Sciatic nerve (tissue), 2 donors: ENCODE measurements at places on chromosomes 16 and 17. TPM values are rescaled to one million over a fixed set of nuclear protein-coding genes. Genes with fewer than 3 reads are reported as not detected.
A peak's percentile ranks its signal among the peaks of the same experiment; 100 is the strongest.

DNA sequence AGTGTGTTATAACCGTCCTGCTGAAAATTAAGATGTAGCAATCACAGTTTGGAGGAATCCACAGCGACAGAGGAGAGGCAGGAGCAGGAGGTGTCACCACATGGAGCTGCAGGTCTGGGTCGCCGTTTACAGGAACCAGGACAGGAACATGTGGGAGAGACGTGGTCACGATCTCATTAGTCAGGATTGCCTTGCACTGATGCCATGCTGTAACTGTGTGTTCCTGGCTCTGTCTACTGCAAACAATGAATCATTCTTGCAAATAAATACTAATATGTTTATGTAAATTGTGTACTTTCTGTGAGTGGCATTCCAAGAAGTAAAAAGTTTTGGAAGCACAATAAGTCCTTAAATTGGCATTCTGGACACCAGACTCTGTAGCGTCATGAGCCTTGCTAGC lies 271.8 kb downstream of the CPPED1 start:
- DNase-seq = no peak

DNA sequence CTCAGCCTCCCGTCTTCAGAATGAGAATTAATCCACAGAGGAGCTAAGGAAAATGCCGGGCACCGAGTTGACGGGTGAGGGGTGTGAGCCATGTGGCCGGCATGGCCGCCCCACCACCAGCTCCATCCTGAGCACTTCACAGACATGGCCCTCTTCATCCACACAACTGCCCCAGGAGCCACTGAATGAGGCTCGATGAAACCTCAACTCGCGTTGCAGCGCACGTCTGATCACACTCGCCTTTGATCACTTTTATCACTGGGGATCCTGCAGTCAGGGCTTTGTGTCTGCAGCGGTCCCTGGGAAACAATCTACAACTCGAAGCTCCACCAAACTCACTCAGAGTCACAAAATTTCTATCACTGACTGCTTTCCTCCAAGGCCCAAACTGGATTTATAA lies 46.7 kb upstream of the CDR2 start:
- no peak for DNase-seq

TP53TG3F gene
- not detected for total RNA-seq

KRT9 gene
- not detected for total RNA-seq

GRCh38 chr16:57367116-57367752 lies 5.1 kb upstream of the CX3CL1 start:
- DNase-seq = no peak

DNA sequence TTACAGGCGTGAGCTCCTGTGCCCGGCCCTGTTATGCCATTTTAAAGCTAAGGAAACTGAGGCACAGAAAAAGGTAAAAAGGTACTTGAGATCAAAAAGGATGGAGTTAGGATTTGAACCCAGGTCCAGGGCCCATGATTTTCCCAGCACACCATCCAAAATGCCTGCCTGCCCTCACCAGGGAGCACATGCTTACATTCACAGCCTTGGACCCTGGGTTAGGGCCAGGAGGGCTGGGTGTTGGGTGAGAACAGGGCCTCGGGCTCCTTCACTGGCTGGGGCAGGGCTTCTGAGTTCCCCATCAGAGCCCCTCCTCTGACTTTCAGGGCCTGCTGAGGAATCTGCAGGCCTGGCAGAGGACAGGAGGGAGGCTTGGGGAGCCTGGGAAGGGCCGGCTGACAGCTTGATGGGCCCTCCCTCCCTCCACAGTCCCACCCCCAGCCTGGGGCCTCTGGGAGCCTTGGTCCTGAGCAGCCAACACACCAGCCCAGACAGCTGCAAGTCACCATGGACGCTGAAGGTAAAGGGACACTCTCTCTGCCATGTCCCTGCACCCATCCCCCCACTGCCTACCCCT lies at the start of gene QPRT:
TSS of gene QPRT (plus strand) at position 490 of the 577 bp plus-strand sequence. CDS start at position 508, 18 bp downstream.
- no peak for DNase-seq

KIAA0753 gene
- total RNA-seq = 22.5 TPM

GRCh38 chr16:72282362-72282761 lies 110.4 kb upstream of the PMFBP1 start:
- DNase-seq = no peak

GRCh38 chr16:4393240-4393600 lies 21.6 kb downstream of the VASN start:
- DNase-seq = no peak

GRCh38 chr17:163514-164098 lies 17.8 kb downstream of the DOC2B start:
- DNase-seq = no peak

KRT40 gene
- total RNA-seq = not detected

GRCh38 chr17:21200590-21201297 lies 13.2 kb downstream of the TMEM11 start:
- DNase-seq = no peak

DNA sequence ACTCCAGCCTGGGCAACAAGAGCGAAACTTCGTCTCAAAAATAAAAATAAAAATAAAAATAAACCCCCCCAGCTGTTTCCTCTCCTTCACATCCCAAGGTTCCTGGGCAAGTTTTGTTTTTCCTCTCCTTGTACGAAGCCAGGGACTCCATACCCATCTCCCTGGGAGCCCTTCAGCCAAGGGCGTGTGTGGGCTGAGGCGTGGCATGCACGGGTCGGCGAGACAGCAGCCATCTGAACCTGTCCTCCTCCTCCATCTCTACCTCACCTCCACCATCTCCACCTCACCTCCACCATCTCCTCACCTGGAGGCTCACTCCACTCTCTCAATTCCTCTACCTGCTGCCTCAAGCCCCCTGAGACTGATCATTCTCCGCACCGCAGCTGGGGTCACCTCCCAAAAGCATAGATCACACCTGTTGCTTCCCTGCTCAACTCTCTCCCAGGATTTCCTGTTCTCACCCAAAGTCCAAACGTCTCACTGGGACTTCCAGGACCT lies 16.9 kb downstream of the AANAT start:
- DNase-seq = no peak

TADA2A gene
- 52.0 TPM for total RNA-seq

DNA sequence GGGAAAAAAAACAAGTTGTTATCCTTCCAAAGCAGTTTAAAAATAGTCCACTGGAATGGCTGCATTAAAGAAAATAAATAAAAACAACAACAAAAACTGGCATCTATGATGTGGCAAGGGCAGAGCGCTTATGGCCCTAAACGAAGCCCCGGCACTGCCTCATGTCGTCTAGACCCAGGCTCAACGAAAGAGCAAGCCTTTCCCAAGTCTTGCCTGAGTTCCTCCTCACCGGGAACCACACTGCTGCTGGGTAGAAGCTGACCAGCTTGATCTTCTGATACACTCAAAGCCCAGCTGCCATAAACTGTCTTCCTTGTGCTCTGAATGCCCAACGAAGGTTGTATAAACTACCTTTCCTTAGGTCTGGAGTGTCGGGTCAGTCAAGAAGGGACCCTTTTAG lies 37.0 kb downstream of the NDEL1 start:
- no peak for DNase-seq

LRRC75A gene
- total RNA-seq = 7.0 TPM

KIF18B gene
- total RNA-seq = 0.40 TPM

DNA sequence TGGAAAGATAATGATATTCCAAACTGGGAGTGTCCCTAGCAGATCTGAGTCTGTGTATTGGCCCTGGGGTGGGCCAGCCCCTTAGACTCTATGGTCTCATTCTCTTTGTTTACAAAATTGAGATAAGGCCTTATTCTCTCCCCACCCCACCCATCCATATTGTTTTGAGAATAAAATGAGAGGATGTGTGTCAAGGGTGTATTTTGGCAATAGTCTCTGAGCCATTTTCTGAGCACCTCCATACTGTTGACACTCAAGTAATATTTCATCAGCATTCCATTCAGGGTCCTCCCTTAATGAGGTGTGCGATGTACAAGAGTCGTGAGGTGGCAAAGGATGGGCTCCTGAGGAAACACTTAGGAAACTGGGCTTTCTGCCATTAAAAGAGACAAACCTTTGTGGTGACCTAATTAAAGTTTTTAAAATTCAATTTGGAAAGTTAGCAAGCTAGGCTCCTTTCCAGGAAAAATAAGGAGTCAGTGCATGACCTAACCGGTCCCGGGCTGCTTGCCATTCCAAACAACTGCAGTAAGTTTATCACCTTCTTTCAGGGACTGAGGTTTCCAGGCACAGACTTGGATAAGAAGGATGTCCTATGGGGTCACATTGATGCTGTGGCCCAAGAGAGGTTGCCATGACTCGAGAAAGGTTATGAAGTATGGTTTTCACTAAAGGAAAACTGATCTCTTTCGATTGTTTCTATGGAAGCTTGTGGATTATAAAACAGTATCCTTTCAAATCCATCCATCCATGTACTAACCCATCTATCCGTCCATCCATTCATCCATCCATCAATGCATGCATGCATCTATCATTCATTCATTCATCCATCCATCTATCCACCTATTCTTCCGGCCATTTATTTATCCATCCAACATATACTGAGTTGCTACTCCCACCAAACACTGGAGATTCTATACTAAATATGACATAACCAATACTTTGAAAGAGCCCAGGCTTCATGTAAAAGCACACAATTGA lies 443.3 kb downstream of the UTP18 start:
- DNase-seq = peak; percentile 79

AANAT gene
- total RNA-seq = not detected

GRCh38 chr17:81390873-81391255 lies 4.4 kb upstream of the BAHCC1 start:
- no peak for DNase-seq

- no peak for DNase-seq
Observed at GRCh38 chr17:63191610-63192009, 225.6 kb downstream of the TANC2 start.

CPSF4L gene
- total RNA-seq = not detected

DNA sequence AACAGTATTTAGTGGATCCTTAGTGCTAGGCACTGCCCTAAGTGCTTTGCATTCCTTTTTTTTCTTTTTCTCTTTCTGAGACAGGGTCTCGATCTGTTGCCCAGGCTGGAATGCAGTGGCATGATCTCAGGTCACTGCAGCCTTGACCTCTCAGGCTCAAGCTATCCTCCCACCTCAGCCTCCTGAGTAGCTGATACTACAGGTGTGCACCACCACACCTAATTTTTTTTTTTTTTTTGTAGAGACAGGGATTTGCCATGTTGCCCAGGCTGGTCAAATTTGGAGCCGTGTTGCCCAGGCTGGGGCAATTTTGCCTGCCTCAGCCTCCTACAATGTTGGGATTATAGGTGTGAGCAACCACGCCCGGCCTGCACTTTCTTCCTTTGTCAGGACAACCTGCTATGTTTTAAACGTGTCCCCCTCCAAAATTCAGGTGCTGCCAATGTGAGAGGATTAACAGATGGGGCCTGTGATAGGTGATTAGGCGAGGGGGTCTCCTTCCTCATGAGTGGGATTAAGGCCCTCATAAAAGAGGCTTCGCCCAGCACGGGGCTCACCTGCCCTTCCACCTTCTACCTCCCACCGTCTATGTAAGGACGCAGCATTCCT lies 5.4 kb downstream of the NQO1 start:
- DNase-seq = no peak

- no peak for DNase-seq
Observed at GRCh38 chr16:59864981-59865666, 1131.0 kb upstream of the GOT2 start.

SDR42E2 gene
- not detected for total RNA-seq

KCNH4 gene
- 0.36 TPM for total RNA-seq

DNA sequence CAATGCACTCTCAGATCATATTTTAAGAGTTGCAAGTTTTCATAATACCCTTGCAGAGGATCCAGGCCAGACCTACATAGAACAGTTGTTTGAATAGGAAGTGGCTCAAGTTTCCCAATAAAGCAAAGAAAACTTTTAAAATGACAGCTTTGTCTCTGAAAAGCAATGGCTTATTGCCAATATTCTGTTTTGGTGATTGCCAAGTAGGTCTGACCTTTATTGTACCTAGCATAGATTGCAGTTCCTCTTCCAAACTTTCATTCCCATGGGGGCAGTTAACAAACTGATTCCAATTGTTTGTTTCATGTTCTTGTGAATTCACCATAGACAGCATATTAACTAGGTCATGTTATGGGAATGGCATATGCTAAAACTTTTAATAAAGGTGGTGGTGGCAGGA lies 664.6 kb upstream of the CA10 start:
- no peak for DNase-seq

DNA sequence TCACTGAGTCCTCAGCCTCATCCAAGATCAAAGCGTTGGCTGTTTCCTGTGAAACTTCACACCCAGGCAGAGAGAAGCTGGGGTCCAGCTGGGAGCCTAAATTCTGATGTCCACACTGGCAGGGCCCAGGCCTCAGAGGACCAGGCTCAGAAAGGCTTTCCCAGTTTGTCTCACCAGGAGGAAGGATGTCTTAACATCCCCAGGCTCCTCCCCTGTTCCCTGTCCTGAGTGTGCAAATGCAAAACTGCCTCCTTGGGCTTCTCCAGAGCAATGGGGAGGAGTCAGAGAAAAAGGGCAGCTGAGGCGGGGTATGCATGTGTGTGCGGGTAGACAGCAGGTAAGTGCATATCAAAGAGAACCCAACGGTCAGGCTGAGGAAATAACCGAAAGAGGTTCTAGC lies 45.7 kb downstream of the CUEDC1 start:
- no peak for DNase-seq

DNA sequence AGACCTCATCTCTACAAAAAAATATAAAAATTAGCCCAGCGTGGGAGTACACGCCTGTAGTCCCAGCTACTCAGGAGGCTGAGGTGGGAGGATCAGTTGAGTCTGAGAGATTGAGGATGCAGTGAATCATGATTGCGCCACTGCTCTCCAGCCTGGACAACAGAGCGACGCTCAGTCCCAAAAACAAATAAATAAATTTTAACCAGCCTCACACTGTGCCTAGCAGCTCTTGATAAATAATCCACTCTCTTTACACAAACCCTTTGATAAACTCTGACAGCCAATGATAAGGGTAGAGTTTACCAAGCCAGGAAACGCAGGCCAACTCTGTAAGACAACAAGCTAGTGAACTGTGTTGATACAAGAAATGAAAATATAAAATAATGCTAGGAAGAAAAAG lies 32.7 kb downstream of the LITAF start:
- no peak for DNase-seq

DNA sequence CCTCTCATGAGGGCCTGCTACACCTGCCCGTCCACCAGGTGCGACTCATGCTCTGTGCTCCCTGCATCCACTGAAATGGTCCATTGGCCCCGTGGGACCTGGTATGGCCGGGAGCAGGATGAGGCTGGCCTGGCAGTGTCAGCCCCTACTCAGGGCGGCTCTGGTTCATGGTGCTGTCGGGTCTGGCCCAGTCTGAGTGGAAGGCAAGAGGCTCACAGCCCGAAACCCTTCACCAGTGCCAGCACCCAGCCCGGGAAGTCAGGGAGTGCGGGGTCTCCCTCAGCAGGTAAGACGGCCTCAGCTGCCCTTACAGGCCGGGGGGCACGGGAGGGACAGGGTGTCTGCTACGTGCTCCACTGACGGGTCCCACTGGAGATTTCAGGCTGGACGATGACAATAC lies 40.5 kb upstream of the RASD1 start:
- no peak for DNase-seq

DNA sequence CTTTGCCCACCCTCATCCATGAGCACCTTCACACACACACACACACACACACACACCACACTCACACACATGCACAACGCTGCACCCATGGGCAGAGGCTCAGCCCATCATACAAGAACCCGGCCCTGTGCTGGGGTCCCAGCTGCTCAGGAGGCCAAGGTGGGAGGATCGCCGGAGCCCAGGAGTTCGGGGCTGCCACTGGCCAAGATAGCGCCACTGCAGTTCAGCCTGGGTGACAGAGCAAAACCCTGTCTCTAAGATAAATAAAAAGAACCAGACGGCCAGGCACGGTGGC lies 3.4 kb upstream of the FSCN2 start:
- no peak for DNase-seq
